ENCODE measurements at places on chromosomes 3 and 15.

- DNase-seq, result no peak
These were observed 21.8 kb downstream of the FBXO45 start for GRCh38 chr3:196590279-196590678.

DNA sequence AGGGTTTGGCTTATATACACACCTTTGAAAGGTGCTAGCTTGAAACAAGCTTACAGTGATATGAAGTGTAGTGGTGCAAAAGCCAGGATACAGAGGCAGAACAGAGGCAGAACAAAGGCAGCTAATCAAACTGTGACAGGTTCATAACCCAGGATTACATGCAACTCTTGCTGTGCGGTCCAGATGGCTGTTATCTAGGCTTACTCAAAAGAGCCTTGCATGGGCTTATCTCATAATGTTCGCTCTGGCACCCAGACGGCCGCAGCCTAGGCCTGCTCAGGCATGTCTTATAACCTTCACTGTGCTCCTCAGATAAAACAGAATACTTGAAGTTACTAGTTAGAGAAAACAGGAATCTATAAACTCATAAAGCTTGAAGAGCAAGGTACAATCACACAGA, 22.8 kb upstream of the NOX5 start:
- peak; percentile 67 for DNase-seq

GRCh38 chr3:158264894-158265293, 155.0 kb downstream of the RSRC1 start:
- DNase-seq, result no peak

DNA sequence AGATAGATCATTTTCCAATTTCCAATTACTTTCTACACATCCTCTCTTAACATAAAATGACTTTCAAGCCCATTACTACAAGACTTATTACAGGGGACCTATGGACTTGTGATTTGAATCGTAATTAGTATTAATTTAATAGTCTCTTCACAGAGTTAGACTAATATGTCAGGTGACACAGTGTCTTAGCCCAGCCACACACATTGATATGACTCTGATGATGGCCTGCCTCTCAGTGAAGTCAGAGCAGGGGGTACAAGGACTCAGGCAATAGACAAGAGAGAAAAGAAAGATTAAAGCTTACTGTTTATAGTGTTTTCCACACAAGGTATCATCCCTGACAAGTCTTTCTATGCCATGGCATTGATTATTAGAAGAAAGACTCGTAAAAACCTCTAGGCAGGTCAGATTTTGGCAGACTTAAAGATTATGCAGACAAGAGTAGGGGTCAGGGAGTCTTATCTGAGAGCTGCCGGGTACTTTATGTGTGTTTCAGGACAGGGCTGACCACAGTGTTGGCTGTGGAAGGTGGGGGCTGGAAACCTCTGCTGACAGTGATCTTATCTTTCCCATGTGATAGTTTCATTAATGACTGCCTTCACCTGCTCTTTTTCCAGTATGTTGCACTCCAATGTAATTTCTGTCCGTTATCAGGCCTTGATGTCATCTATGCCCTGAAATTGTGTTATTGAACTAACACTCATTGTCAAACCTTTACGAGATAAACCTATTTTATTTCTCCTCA, 50.1 kb downstream of the B3GALNT1 start:
- DNase-seq, result no peak

DNA sequence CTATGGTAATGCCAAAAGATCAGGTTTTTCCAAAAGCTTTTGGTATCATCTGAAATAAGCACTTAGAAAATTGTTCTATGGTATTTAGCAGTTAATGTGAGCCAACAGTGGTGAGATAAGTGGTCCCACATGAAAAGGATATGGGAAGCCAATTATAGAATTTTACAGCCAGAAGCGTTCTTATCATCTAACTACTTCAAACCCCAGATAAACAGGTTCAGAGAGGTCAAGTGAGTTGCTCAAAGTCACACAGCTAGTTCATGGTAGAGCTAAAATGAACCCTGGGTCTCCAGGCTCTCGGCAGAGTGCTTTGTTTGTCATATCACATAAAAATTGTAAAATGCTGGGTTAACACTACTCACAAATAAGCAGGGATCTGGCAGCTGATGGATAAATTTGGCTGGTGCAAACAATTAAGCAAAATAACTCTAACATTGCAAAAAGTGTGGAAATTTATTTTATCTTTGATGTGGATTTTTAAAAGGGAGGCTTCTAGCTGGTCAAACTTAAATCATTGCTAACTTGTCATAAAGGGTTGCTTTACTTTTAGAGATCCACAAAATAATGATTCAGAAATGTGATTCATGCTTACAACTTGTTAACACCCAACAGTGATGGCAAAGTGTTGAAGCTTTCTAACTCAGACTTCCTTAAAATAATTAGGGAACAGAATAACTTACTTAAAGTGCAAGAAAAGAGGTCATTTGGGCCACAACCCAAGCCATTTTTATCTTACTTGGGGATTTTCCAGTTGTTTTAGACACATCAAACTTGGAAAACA, 202.8 kb upstream of the TBC1D5 start:
- DNase-seq, result no peak

GRCh38 chr3:159418571-159419526, 569.8 kb upstream of the IL12A start:
- no peak for DNase-seq

- DNase-seq, result peak; percentile 79
These were observed 16.9 kb upstream of the SEMA4B start for GRCh38 chr15:90184119-90184785.

- DNase-seq, result no peak
These were observed 88.8 kb upstream of the ALDH1A3 start for GRCh38 chr15:100790786-100791265.
